ENCODE measurements at places on chromosomes 5 and 9.

- DNase-seq: no peak
Observed at GRCh38 chr9:33197279-33198152, 30.4 kb upstream of the B4GALT1 start.

DNA sequence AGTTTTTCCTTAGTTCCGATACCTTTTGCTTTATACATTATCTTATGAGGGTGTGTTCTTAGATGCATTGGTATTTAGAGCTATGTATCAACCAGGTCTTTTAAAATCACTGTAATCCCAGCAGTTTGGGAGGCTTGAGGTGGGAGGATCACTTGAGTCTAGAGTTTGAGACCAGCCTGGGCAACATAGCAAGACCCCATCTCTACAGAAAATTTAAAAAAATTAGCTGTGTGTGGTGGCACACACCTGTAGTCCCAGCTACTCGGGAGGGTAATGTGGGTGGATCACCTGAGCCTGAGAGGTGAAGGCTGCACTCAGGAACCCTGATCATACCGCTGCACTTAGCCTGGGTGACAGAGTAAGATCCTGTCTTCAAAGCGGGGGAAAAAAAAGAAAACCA, 15.1 kb downstream of the SPIN1 start:
- DNase-seq: no peak

GRCh38 chr5:82277613-82277986, 554 bp downstream of the RPS23 start:
- no peak for DNase-seq

- no peak for DNase-seq
Observed at GRCh38 chr5:174610968-174611367, 113.4 kb upstream of the MSX2 start.

DNA sequence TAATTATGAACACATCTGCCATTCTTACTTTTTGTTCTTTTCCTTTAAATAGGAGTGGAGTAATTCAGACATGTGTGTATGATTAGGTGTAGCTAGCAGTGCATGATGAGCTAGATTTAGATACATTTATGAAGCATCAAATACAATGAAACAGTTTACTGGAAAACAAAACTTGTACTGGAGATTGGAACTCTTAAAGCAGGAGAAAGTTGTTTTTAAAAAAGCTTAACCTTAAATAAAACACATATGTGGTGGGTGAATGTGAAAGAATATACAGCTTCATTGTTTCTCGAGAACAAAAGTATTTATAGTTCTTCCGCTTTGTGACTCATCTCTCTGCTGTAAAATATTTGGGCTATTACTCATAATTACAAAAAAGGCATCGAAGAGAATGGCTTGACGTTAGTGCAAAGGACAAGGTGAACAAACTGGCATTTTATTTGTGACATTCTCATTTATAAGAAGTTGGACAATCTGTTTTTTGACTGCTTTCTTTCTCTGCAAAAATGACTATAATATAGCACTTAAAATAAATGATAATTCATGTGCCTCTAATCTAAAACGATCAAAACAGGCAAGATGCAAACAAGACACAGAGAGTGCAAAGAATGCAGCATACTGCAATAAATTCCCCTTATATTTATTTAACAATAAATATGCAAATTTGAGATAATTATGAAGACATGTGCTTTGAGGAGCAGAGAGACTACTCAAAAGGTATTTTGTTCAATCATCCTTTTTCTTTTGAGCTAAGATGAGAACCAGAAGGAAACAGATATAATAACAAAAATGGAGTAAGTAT, 478.8 kb downstream of the CETN3 start:
- DNase-seq: no peak

DNA sequence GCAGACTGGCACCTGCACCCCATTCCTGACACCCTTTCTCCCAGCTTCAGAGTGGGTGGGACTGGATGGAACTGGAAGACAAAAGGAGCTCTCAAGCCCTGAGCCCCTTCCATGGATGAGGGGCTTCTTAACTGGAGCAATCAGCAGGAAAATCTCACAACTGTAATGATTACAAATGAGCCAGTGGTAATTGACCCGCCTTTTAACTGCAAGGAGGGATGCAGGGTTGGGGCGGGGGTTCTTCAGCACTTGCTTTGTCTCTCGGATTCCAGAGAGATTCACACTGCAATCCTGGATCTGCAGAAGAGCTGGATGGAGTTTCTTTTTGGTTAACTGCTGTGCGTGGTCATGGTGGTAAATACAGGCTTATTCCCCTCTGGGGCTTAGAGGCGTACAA, 160.1 kb upstream of the SHB start:
- no peak for DNase-seq

- no peak for DNase-seq
Observed at GRCh38 chr5:88660264-88660946, 222.6 kb downstream of the MEF2C start.

- no peak for DNase-seq
Observed at GRCh38 chr9:19456426-19456825, 47.6 kb downstream of the ACER2 start.

GRCh38 chr5:10493884-10494283, 52.2 kb downstream of the ROPN1L start:
- DNase-seq: no peak

- no peak for DNase-seq
Observed at GRCh38 chr9:88258024-88258423, 119.7 kb upstream of the SPATA31C2 start.

- no peak for DNase-seq
Observed at GRCh38 chr9:5025416-5025815, 40.3 kb downstream of the JAK2 start.

DNA sequence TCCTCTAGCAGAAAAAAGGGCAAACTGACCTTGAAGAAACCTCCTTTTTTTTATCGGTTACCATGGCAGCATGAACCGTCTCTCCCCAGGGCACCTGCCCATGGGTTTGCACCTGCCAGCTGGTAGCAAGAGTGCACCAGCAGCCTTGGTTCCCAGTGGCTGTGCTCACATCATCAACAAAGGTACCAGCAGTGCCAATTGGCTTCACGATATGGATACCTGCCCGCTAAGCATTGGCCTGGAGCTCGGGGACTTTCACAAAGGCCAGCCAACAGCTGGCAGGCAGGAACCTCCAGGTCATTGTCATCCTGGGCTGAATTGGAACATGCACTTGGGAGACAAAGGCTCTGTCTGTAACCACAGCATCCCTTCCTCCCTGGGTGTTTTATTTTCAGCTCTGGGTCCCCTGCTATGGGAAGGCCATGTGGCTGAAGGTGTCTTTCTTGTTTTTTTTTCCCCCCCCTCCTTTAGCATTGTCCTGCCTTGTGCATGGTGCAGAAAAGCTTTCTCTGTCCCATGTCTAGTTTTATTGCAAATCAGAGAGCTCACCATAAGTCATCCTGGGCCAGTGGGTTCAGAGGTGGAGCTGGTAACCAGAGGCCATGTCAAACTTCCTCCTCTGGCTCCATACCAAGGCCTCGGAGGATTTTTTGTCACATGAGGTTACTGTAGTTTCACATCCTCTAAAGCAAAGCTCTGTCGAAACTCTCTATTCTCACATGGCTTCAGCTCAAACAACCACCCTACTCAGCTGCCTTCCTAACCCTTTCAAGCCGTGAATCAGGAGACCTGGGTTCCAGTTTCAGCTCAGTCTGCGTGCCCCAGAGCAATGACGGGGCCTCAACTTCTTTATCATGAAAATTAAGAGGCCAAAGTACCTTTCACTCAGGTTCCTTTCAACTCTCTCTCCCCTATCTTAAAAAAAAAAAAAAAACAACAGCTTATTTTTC, 145.5 kb upstream of the MAP3K1 start:
- DNase-seq: peak; percentile 8

GRCh38 chr9:70076678-70077077, 33.0 kb downstream of the MAMDC2 start:
- DNase-seq: no peak

DNA sequence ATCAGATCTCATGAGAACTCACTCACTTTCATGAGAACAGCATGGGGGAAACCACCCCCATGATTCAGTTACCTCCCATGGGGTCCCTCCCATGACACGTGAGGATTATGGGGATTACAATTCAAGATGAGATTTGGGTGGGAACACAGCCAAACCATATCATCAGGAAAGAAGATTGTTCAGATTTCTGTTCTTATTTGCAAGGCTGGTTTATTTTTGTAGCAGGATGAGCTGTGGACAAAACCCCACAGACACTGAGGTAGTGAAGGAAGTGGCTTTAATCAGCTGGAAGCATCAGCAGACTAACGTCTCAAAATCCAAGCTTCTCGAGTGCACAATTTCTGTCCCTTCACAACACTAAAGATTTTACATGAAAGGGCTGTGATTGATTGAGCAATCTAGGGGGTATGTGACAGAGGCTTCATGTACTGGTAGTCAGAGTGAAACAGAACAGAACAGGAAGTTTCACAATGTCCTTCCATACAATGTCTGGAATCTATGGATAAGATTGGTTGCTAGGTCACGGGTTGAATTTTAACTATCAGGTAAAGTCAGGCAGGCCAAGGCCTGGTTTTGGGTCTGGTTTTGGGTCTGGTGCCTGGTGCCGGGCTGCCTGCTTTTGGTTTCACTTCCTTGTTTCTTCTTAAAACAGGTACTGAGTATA, 91.3 kb upstream of the ZNF366 start:
- DNase-seq: no peak

- no peak for DNase-seq
Observed at GRCh38 chr9:846852-847251, 5.4 kb downstream of the DMRT1 start.

GRCh38 chr5:157842787-157843186, 16.2 kb downstream of the CLINT1 start:
- no peak for DNase-seq

- no peak for DNase-seq
Observed at GRCh38 chr5:78286290-78286689, 8.2 kb downstream of the AP3B1 start.

DNA sequence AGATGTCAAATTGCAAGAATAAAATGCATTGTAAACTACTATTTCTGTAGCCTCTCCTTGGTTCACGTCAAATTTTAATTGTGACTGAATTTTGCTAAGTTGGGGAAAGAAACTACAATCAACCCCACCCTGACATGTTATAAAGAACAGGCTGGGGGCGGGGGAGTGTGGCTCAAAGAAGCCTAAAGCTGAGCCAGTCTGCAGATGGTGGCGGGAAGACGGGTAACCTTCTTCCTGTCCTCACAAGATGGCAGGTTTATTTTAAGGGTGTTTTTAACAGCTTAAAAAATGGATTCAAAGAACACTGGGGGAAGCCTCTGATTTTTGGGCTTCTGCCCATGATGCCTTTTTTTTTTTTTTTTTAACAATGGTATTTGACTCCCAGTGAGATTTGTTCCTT, 68.5 kb upstream of the MELK start:
- DNase-seq: no peak

- no peak for DNase-seq
Observed at GRCh38 chr5:121090822-121091221, 626.7 kb downstream of the PRR16 start.

GRCh38 chr5:10528827-10529226, 35.0 kb upstream of the ANKRD33B start:
- DNase-seq: no peak

DNA sequence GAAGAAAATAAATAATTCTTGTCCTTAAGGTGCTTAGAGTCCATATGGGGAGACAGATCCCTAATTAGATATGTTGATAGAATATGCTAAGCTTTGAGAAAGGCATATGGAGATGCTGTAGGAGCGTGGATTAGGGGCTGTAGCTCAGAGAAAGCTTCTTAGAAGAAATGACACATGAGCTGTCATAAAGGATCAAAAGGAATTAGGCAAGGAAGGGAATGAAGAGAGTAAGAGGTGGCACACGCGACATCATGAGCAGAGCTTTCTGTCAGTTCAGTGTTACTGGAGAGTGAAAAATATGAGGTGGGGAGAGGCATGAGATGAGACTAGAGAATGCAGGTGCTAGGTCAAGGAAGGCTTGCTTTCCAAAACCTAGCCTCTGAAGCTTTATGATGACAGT, 118.6 kb downstream of the KIAA0825 start:
- DNase-seq: no peak

- no peak for DNase-seq
Observed at GRCh38 chr9:108060175-108060574, 570.6 kb upstream of the KLF4 start.

GRCh38 chr5:180198208-180198607, 10.8 kb downstream of the RASGEF1C start:
- DNase-seq: no peak

GRCh38 chr9:21933865-21934264, 60.3 kb downstream of the CDKN2A start:
- DNase-seq: no peak

DNA sequence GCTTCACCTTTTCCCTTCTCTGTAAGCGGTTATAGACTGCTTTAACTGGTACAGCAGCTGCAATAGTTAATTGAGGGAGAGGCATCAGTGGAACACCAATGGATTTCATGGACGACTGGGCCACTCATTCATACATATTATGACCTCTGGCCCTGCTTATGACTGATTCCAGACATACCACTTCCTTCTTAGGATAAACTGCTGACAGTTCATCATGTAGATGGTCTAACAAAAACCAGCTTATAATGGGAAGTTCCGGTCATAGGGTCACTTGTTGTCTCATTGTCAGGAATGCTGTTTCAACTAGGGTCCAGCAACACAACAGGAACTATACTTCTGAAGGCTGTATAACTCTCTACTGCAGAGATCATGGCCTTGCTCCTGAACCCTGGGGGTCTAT, 265.2 kb upstream of the RASA1 start:
- DNase-seq: no peak

DNA sequence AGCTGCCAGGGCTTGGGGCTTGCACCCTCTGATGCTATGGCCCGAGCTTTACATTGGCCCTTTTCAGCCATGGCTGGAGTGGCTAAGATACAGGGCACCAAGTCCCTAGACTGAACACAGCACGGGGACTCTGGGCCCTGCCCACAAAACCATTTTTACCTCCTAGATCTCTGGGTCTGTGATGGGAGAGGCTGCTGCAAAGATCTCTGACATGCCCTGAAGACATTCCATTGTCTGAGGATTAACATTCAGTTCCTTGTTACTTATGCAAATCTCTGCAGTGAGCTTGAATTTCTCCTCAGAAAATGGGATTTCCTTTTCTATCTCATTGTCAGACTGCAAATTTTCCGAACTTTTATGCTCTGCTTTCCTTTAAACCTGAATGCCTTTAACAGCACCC, 337.0 kb upstream of the SMC2 start:
- no peak for DNase-seq

- no peak for DNase-seq
Observed at GRCh38 chr9:33135470-33135958, 31.6 kb downstream of the B4GALT1 start.

- no peak for DNase-seq
Observed at GRCh38 chr9:129822898-129823541, 916 bp downstream of the TOR1A start.

GRCh38 chr5:132368186-132368585, 1.3 kb upstream of the SLC22A5 start:
- no peak for DNase-seq
